Type B pancreatic cell (in vitro differentiated cells): ENCODE measurements at places on chromosomes 2 and 18. TPM values are rescaled to one million over a fixed set of nuclear protein-coding genes. Genes with fewer than 3 reads are reported as not detected.

Gene NEUROD1
- 48.5 and 72.2 TPM in 2 replicates for total RNA-seq

Gene DGUOK
- total RNA-seq: 59.3 and 73.4 TPM in 2 replicates

Gene PXDN
- total RNA-seq: 58.4 and 150 TPM in 2 replicates

Gene STPG4
- total RNA-seq: 0.36 TPM in 1 of 2 replicates, not detected in the other

Gene CAPN14
- total RNA-seq: 0.12 and 0.39 TPM in 2 replicates

Gene CYP26B1
- 5.4 and 23.6 TPM in 2 replicates for total RNA-seq

Gene RRM2
- 50.7 and 109 TPM in 2 replicates for total RNA-seq

Gene C2orf81
- 2.9 and 10.4 TPM in 2 replicates for total RNA-seq

Gene KIF3C
- total RNA-seq: 15.4 and 25.5 TPM in 2 replicates

Gene RAMP1
- 11.3 and 23.8 TPM in 2 replicates for total RNA-seq

Gene MLPH
- total RNA-seq: 14.8 and 16.7 TPM in 2 replicates

Gene GPAT2
- total RNA-seq: 0.39 TPM in 1 of 2 replicates, not detected in the other

Gene CHRND
- total RNA-seq: 0.60 TPM in 1 of 2 replicates, not detected in the other

Gene SNTG2
- total RNA-seq: 0.45 and 1.1 TPM in 2 replicates

Gene SLC9A4
- total RNA-seq: 3.1 and 7.9 TPM in 2 replicates

Gene CSRNP3
- 7.1 and 18.4 TPM in 2 replicates for total RNA-seq

Gene MC5R
- total RNA-seq: not detected in 2 replicates

Gene NGEF
- total RNA-seq: 20.7 and 77.3 TPM in 2 replicates

Gene PROKR1
- 0.10 and 0.41 TPM in 2 replicates for total RNA-seq

Gene IWS1
- total RNA-seq: 45.3 and 46.1 TPM in 2 replicates

Gene TFCP2L1
- total RNA-seq: 3.0 and 4.6 TPM in 2 replicates

Gene LIMS4
- 1.0 TPM in 2 replicates for total RNA-seq

Gene CPO
- 0.24 and 0.51 TPM in 2 replicates for total RNA-seq

Gene SERPINB10
- not detected in 2 replicates for total RNA-seq

Gene PDCD1
- not detected in 2 replicates for total RNA-seq

Gene SLC14A1
- 0.76 and 2.4 TPM in 2 replicates for total RNA-seq

Gene AKAIN1
- total RNA-seq: 0.95 and 1.1 TPM in 2 replicates

Gene RNU2-63P
- total RNA-seq: 4.9 and 18.8 TPM in 2 replicates

Gene TBC1D8
- total RNA-seq: 16.1 and 20.1 TPM in 2 replicates

Gene IL1RL2
- 1.0 and 2.0 TPM in 2 replicates for total RNA-seq

Gene DYSF
- 1.7 and 4.2 TPM in 2 replicates for total RNA-seq

Gene TMBIM1
- total RNA-seq: 94.5 and 303 TPM in 2 replicates

Gene IL1R2
- 0.48 and 1.2 TPM in 2 replicates for total RNA-seq

Gene CCL20
- total RNA-seq: 1.7 and 3.2 TPM in 2 replicates

Gene FBXO41
- total RNA-seq: 5.2 and 5.5 TPM in 2 replicates

Gene RGPD8
- total RNA-seq: 5.5 and 10.7 TPM in 2 replicates

Gene HSBP1L1
- total RNA-seq: 9.9 and 25.0 TPM in 2 replicates

Gene RAD51AP2
- total RNA-seq: 0.12 TPM in 2 replicates

Gene FBLN7
- 4.2 and 9.5 TPM in 2 replicates for total RNA-seq

Gene ID2
- total RNA-seq: 194 and 310 TPM in 2 replicates

Gene MEP1B
- total RNA-seq: 1.7 and 2.7 TPM in 2 replicates

Gene SPP2
- not detected in 2 replicates for total RNA-seq

Gene GAD1
- total RNA-seq: 1.7 and 2.2 TPM in 2 replicates

Gene FOXD4L1
- 0.48 TPM in 1 of 2 replicates, not detected in the other for total RNA-seq

Gene CPLX4
- total RNA-seq: not detected in 2 replicates

Gene OR6B3
- not detected in 2 replicates for total RNA-seq

Gene NOL4
- total RNA-seq: 3.6 and 8.9 TPM in 2 replicates

Gene ACTG2
- total RNA-seq: 4.2 and 13.7 TPM in 2 replicates

Gene EVX2
- total RNA-seq: 0.10 TPM in 1 of 2 replicates, not detected in the other

Gene METTL8
- 26.5 and 30.4 TPM in 2 replicates for total RNA-seq

Gene IL18R1
- total RNA-seq: 5.8 and 9.8 TPM in 2 replicates

Gene PLCD4
- total RNA-seq: 0.40 and 1.4 TPM in 2 replicates

Gene PLCL1
- total RNA-seq: 2.0 and 4.4 TPM in 2 replicates

Gene MYO1B
- 46.7 and 67.7 TPM in 2 replicates for total RNA-seq

Gene EPB41L3
- total RNA-seq: 58.1 and 65.9 TPM in 2 replicates
